Chondrocyte (in vitro differentiated cells): ENCODE measurements at places on chromosomes 13 and 19. TPM values are rescaled to one million over a fixed set of nuclear protein-coding genes. Genes with fewer than 3 reads are reported as not detected.

- H3K27ac ChIP-seq: no peak overlapping the region
- no peaks in the 10 kb centered on the region for H3K4me1 ChIP-seq
- H3K4me3 ChIP-seq: no peak overlapping the region
- DNase-seq: no peak
- peaks cover 4% of the 10 kb centered on the region for H3K36me3 ChIP-seq
Observed at GRCh38 chr19:8935460-8935859, 74.7 kb downstream of the MUC16 start.

Gene IGFL2
- total RNA-seq: 0.55 to 1.3 TPM (median 0.64 TPM) in 3 replicates

DNA sequence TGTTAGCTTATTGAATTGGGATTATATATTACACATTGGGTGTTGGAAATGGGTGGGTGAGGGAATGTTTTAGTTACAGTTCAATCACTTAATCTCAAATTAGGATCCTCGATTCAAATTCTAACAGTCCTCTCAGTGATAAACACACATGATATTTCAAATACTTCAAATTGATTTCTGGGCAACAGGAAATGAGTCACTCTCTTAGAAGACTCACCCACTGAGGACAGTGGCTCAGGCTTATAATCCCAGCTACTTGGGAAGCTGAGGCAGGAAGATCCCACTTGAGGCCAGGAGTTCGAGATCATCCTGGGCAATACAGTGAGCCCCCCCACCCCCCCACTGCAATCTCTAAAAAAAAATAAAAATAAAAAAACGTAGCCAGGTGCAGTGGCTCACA, 435.3 kb downstream of the KLF12 start:
- peaks cover 8% of the 10 kb centered on the region for H3K4me1 ChIP-seq
- DNase-seq: no peak
- H3K27me3 ChIP-seq: no peaks in the 10 kb centered on the region
- H3K27ac ChIP-seq: no peak overlapping the region

Gene KLK3
- not detected in 3 replicates for total RNA-seq

Gene ADAMTSL5
- total RNA-seq: 9.1 to 20.3 TPM (median 16.9 TPM) in 3 replicates

- no peak overlapping the region for H3K4me3 ChIP-seq
- no peak overlapping the region for H3K27ac ChIP-seq
- peaks cover 23% of the 10 kb centered on the region for H3K27me3 ChIP-seq
- H3K36me3 ChIP-seq: no peaks in the 10 kb centered on the region
- H3K4me1 ChIP-seq: no peaks in the 10 kb centered on the region
Observed at GRCh38 chr19:29247872-29248271, 34.9 kb upstream of the UQCRFS1 start.

DNA sequence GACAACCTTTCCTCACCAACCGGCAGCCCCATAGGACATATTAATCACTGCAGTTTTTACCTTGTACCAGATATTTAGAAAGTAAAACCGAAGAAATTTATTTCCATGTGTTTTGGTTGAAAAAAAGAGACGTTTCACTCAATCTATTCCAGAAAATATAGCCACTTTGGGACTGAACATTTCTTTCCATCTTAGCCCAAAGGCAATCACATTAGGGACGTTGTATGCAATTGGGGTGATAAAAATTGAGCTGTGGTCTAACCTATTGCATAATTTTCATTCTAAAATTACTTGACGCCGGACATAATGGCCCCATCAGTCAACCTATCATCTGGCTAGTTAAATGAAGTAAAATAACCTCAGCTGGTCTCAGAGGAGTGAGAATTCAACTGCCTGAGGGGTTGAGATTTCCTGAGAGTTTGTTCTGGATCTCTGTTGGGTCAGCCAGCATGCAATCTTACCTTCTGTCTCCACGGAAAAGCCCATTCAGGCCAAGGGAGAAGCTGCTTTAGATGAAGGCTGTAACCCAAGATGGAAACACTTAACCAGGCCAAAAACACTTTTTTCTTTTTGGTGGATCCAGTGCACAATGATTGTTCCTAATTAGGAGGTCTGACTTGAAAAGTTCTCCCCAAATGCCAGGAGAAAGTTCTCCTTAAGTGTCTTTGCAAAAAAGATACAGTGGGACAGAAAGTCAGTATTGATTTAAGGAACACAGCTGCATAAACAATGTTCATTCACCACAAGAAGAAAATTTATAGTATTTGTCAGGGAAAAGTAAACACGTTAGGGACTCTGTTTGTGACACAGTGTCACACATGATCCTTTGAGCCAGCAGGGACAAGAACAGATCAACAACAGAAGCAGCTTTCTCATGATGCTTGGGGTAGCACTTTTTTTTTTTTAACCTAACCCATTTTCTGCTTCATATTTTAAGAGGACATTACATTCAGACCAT, 34.1 kb downstream of the DLEU7 start:
- no peak overlapping the region for H3K27ac ChIP-seq
- H3K36me3 ChIP-seq: peaks cover 1% of the 10 kb centered on the region
- H3K4me1 ChIP-seq: no peaks in the 10 kb centered on the region
- no peak overlapping the region for H3K4me3 ChIP-seq

Gene VMAC
- 5.6 to 6.5 TPM (median 6.1 TPM) in 3 replicates for total RNA-seq

DNA sequence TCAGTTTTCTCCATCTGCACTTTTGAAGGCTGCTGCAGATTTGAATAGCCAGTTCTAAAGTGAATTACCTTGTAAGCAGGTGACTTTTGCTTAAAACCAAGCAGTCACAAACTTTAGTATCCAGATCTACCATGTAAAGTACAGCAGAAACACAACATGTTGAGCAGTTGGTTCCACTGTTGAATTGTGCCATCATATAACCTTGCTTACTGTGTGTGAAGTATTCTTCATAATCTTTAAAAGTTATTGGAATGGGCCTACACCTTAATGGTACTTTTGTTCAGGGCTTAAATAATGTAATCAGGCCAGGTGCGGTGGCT, 23.2 kb upstream of the MTUS2 start:
- no peak overlapping the region for H3K27ac ChIP-seq
- peaks cover 14% of the 10 kb centered on the region for H3K27me3 ChIP-seq
- no peak overlapping the region for H3K4me3 ChIP-seq
- DNase-seq: no peak
- H3K36me3 ChIP-seq: no peaks in the 10 kb centered on the region

DNA sequence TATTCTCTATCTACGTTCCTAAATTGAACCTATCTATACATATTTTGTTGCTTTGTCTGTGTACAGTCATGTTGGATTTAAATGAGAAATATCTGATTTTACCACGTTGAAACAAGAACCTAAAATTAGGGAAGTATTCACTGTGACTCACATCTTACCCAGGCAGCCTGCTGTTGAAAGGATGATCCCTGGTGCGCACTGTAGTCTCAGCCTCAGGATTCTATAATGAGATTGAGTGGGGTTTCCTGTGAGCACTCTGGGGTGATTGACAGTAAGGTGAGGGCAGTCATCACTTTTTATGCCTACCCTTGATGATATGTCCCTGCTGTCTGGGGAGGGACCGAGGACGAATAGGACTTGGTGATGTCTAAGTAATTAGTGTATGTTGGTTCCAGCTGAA, 35.4 kb downstream of the PCCA start:
- H3K4me3 ChIP-seq: no peak overlapping the region
- DNase-seq: no peak
- peaks cover 36% of the 10 kb centered on the region for H3K4me1 ChIP-seq
- no peaks in the 10 kb centered on the region for H3K27me3 ChIP-seq
- peak overlapping the region; percentile 41 for H3K27ac ChIP-seq

DNA sequence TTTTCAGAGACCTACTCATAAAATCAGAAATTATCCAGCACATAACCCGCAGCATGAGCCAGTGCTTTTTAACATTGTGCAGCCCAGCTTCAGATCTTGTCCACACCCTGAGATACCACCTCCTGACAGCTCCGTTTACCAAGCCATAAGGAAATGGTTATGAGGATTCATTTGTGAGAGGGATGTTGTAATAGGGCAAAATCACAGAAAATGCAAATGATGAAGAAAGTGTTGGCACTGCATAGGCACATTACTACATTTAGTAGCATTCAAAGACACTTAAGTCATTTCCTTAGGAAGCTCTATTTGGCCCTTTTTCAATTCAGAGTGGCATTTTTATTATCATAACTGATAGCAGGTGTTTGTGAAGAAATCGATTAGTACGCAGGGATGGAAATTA, 277.5 kb downstream of the DNAJC15 start:
- DNase-seq: no peak
- no peak overlapping the region for H3K4me3 ChIP-seq
- no peaks in the 10 kb centered on the region for H3K36me3 ChIP-seq
- no peaks in the 10 kb centered on the region for H3K27me3 ChIP-seq
- peak overlapping the region; percentile 61 for H3K27ac ChIP-seq

Gene ZNF763
- 1.1 to 3.5 TPM (median 2.7 TPM) in 3 replicates for total RNA-seq

Gene PSG6
- not detected in 3 replicates for total RNA-seq

DNA sequence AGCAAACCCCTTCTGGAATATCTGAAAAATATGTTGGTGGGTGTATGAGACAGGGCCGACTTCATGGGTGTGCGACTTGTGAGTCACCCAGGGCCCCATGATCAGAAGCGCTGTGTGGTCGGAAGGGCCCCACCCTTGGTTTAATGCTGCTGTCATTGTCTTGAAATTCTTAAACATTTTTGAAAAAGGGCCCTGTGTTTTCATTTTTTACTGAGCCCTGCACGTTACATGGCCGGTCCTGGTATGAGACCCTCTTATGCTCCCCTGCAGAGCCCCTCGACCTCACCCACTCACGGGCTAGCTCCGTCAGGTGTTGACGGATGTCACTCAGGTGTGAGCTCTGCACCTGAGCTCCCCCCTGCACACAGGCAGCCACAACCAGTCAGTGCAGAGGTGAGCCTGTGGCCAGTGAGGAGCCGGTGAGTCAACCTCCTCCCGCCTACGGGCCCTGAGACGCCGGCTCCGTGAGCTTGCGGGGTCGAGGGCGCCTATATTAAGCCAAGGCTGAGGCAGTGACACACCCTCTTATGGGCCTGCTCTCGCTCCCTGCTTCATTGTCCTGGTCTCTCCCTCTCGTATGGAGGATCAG, 27.7 kb downstream of the GADD45B start:
- peak overlapping the region; percentile 95 for H3K27ac ChIP-seq
- no peaks in the 10 kb centered on the region for H3K36me3 ChIP-seq
- H3K27me3 ChIP-seq: no peaks in the 10 kb centered on the region
- no peak overlapping the region for H3K4me3 ChIP-seq
- DNase-seq: no peak

Gene PDCD5
- total RNA-seq: 108 to 119 TPM (median 111 TPM) in 3 replicates

DNA sequence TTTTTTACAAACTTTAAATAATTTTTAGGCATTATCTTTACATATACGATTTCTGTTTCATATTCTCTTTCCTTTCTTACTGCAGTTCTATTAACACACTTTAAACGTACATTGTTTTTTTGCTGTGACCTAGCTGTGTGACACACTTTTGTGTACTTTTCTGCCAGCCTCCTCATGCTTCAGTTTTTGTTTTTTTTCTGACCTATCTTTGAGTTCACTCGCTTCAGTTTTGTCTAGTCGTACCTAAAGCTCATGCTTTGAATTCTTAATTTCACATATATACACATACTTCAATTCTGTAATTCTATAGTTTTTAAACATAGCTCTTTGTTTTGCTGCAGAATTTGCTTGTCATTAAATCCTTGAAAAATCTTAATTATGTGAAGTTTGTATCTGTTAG, 150.4 kb downstream of the PDS5B start:
- peak overlapping the region; percentile 76 for H3K27ac ChIP-seq
- peaks cover 4% of the 10 kb centered on the region for H3K36me3 ChIP-seq
- H3K4me3 ChIP-seq: no peak overlapping the region
- DNase-seq: no peak

DNA sequence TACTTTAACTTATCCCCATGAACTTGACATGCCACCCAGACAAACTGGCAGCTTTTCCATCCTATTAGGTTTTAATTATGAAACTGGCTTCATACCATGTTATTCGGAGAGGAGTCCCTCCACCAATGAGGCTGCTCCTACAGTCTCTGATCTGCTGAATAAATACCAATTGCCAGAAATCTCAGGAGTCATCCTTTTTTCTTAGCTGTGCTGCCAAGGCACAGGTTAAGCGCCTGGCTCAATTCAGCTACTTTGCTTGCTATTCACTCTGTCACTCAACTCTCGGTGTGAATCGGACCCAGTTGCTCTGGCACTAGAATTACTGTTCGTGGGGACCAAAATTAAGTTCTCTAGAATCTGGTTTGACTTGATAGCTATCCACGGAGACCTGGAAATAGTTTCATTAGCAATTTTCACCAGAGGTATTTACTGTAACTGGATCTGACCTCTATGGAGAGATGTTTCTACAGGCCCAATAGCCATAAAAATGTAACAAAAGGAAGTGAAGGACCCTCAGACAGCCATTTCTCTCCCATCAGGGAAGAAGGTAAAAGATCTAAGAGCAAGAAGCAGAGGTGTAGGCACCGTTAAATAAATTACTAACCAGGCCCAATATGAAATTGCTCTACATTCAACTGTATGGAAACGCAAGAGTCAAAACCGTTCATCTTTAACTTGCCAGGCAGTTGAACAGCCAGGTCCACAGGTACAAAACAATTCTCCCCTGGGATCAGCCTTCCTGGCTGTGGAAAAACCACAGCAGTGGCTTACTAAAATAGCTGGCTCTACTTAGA, 5.4 kb downstream of the ZC3H4 start:
- H3K27me3 ChIP-seq: no peaks in the 10 kb centered on the region
- peaks cover 49% of the 10 kb centered on the region for H3K4me1 ChIP-seq
- H3K27ac ChIP-seq: peak overlapping the region; percentile 98
- H3K4me3 ChIP-seq: no peak overlapping the region
